ENCODE measurements at places on chromosomes 2 and 18.

- no peak for DNase-seq
These were observed 70.1 kb downstream of the DGKD start for GRCh38 chr2:233424154-233424951.

- DNase-seq, result no peak
These were observed 682.0 kb downstream of the SATB2 start for GRCh38 chr2:198775737-198776136.

GRCh38 chr2:217933617-217933993 lies 69.2 kb downstream of the TNS1 start:
- DNase-seq, result no peak

DNA sequence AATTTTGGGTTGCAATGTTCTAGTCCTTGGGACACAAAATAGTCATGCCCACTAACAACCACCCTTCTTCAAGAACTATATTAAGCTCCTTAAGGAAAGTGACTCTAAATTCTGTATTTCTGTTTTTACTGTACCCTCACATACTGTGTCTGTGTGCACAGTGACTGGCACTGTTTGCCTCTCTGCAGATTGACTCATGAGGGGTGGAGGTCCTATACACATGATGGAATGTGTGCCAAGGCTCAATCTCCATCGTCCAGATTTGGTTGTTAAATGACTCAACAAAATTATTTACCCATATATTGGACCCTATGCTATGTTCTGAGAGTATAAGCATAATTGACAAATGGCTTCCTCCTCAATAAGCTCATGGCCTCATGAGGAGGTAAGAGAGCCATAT lies 126.6 kb upstream of the CWC22 start:
- no peak for DNase-seq

DNA sequence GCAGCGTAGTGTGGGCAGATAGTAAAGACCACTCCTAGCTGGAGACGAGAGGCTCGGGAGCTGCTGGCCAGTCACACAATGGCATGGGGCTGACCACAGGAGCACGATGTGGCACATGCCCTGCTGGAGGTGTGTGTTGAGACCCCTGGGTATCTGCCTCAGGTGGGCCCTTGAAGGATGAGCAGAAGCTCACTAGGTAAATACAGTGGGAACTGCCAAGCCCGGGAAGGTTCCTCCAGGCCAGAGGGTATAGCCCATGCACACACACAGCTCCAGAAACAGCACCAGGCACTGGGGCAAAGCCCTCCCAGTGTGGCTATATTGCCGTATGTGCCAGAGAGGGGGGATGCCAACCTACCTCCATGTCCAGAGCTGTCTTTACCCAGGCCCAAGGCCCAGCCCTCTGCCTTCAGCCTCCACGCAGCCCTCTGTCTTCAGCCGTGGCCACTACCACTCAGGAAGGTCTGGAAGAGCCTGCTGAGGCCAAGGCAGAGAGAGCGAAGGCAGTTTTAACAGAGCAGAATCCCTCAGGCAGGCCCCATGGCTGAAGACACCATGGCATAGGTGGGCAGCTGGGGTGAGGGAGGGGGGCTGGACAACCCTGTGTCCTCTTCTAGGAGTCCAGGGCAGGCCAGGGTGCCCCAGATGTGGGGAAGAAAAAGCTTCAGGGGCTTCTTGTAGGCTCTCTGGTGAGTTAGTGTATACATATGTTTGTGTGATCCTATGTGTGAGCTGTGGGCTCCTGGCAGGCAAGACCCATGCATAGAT lies 7.0 kb upstream of the ARID5A start:
- DNase-seq, result no peak
